ENCODE measurements at places on chromosomes 16 and 17.

DNA sequence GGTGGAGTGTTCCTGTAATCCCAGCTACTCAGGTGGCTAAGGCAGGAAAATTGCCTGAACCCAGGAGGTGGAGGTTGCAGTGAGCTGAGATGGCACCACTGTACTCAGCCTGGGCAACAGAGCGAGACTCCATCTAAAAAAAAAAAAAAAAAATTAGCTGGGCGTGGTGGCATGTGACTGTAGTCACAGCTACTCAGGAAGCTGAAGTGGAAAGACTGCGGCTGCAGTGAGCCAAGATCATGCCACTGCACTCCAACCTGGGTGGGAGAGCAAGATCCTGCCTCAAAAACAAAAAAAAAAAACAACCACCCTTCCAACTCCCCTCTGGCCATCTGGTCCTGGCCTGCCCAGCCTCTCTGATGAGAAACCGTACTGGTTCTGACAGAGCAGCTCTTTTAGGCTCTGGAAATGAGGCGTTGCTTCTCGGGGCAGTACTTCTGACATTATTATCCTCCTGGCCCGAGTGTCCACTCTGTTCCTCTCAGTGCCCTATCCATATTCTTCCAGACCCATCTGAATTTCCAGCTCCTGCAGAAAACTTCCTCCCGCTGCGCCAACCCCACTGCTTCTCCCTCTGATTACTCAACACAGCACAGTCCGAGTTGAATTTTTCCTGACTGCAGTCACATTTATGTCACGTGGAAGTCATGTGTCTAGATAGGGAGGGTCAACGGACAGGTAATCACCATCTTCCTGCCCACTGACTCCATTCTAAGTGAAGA, 13.3 kb downstream of the GGA2 start:
- no peak for DNase-seq

DNA sequence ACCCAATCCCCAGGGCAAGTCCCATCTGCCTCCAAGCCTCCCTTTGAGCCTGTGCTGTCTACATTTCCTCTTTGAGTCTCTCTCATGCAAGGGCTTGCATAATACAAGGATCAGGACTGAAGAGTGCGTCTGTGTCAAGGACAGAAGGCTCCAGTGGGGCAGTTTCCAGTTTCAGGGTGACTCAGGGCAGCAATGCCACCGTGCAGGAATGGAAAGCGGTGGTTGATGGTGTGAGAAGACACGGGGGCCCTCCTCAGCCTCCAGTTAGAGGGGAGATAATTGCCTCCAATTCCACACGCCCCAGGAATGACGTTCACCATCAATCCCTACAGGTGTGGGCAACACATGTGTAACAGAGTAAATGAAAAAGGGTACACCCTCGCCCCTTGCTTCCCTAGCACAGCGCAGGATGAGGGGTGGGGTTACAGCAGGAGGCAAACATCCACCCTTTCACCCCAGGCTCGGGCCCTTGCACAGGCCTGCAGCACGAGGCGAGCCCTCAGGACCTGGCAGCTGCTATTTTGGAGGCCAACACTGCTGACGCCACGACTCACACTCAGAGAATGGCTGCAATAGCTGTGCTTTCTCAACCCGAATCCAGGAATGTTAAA, 24.8 kb upstream of the SLC25A19 start:
- no peak for DNase-seq

- DNase-seq: no peak
Measured at GRCh38 chr17:66135896-66136295, 56.0 kb downstream of the CEP112 start.

- no peak for DNase-seq
Measured at GRCh38 chr16:4123616-4124300, 7.5 kb upstream of the ADCY9 start.

- no peak for DNase-seq
Measured at GRCh38 chr17:78108726-78109488, 19.6 kb downstream of the TMC6 start.

GRCh38 chr16:10521681-10522274, 58.6 kb downstream of the EMP2 start:
- peak; percentile 73 for DNase-seq

GRCh38 chr16:74100395-74101326, 196.0 kb upstream of the PSMD7 start:
- DNase-seq: peak; percentile 66

DNA sequence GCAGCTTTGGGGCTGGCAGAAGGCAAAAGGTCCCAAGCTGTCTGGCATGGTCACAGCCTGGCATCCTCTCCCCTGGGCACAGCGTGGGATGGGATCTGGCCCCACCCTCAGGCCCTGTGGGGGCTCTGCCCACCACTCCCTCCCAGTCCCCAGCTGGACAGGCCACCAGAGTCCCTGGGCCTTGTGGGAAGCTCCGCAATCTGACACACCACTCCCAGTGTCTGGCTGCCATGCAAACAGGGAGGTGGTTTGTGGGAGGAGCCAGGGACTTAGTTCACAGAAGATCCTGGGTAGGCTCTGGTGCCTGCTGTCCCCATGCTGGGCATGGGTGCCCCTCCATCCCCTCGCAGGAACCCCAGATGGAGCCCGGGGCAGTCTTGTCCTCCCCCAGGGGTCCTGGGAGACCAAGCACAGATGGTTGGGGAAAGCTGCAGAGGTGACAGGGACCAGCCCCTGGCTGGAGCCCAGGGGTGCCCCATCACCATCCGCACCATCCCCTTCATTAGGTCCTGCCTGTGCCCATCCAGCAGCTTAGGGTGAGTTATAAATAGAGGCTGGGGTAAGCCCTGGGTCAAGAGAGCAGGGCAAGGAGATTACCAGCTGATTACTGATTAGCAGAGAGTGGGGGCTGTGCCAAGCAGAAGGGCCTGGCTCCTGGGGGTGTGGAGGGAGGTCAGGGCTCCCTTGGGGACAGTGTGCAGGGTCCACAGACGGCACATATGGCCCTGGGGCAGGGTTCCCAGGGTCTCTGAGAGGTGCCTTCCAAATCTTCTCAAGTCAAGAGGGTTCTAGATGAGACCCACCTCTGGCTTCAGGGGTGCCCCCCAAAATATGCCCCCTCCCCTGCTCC, 6.2 kb downstream of the FSCN2 start:
- DNase-seq: no peak

DNA sequence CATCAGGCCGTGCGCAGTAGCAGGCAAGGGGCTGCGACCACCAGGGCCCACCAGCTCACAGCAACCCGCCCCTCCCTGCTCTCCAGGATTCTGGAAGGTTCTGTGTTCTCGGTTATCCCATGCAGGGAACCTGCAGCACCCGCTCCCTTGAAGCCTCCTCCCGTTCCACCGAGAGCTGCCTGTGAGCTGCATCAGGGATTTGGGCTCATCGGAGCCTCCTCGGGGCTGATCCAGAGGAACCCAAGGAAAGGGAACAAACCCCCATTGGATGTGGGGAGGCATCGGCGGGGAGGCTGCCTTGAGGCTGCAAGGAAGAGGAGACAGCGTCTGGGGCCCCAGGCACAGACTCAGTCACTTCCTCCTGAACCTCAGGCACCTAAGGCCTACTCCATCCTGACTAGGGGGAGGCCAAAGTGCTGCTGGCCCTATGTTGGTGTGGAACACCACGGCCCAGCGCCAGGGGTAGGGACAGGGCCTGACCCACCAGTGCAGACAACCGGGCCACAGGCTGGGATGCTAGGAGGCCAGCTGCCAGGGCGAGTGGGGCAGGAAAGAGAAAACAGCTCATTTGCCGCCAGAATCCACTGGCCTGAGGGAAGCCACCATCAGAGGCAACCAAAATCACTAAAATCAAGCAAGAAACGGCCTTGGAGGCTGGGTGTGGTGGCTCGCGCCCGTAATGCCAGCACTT, 14.4 kb upstream of the LGALS3BP start:
- DNase-seq: no peak

- no peak for DNase-seq
Measured at GRCh38 chr17:50505591-50506130, 2.6 kb upstream of the MYCBPAP start.

- DNase-seq: no peak
Measured at GRCh38 chr17:42135151-42135550, 12.5 kb downstream of the HSPB9 start.

DNA sequence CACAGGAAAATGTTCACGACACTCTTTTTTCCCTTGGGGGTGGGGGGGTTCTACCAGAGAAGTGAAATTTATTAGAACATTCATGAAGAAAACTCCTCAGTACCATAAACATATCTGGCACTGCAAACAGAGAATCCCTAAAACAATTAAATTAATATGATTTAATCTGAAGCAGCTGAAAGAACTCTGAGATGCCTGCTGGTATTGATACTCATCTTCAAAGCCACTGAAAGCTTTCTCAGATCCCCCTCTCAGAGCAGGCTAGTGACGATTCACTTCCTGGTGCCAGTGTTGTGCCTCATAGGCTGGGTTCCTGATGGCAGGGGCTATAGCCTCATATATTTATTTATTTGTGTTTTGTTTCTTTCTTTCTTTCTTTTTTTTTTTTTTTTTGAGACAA, 52.7 kb downstream of the MYH10 start:
- DNase-seq: no peak

- no peak for DNase-seq
Measured at GRCh38 chr16:84881702-84882521, 62.1 kb downstream of the CRISPLD2 start.

GRCh38 chr17:54900457-54901229, at the start of gene TOM1L1:
Gene TOM1L1 (plus strand): TSS chr17:54900852. CDS start chr17:54900866, 14 bp downstream.
- peak; percentile 79 for DNase-seq

- DNase-seq: no peak
Measured at GRCh38 chr17:53635444-53635843, 187.3 kb upstream of the KIF2B start.

DNA sequence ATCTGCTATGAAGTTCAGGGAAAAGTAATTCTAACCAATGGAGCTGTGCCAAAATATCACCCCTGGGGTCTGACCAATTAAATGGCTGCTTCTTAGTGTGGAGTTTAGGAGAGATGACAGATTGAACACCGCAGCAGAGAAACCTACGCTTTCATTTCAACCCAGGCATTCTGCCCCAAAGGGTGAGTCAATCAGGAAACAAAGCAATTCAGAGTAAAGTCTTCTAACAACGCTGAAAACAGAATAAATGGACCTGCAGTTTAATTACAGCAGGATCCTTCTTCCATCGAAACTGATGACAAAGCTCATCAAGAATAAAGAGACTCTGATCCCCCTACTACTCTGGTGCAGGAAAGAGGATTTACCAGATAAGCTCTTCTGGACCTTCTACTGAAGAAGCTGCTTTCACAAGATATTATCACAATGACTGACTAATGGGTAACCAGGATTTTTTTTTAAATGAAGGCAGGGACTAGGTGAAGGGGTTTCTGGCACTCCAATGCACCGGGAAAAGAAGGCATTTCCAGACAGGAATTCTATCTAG, 16.7 kb downstream of the RFFL start:
- DNase-seq: peak; percentile 41

DNA sequence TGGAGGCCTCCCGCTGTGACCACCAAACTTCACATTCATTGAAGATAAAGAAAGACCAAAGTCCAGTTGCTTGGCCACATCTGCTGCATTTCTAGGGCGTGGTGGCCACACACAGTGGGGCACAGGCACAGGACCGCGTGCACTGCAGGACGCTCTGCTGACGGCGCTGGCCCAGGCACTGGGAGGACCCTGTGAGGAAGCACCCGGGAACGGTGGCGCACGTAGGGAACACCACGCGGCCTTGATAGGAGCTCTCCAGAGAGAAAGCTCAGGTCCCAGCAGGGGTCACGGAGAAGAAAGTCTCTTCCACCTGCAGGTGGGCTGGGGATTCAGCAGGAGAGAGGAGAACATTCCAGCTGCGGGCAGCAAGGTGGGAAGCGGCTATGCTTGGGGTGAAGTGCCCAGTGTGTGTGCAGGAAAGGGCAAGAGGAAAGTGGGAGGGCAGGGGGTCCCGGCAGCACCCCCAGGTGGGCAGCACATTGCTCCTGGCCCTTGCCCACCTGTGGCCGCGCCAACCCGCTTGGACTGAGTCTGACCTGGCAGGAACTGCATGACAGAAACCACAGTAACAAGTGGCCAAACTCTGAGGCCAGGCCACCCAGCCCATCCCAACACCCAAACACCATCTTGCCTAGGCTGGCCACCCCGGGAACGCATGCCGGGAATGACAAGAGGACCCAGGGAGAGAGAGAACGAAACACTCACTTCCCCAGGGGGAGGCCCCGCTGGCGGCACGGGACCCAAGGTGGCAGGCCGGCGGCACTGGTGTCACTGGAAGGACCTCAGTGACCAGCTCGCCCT, 32.8 kb downstream of the TBC1D16 start:
- DNase-seq: no peak

GRCh38 chr16:83470416-83470815, 337.4 kb upstream of the HSBP1 start:
- DNase-seq: no peak

DNA sequence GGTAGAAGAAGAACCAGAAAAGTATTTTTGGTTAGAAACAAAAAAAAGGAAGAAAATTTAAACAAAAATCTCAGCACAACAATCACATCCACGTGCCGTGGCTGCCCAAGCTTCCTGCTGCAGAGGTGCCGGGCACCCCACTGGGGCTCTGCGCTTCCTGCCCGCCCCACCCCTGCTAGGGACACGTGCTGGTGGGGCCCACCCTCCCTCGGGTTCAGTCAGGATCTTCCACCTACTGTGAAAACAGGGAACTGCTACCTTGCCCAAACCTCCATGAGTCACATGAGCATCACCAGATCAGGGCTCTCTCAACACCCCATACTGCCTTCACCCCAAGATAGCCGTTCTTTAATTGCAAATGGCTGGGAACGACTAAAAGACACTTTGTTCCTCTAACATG, 24.4 kb upstream of the CYTH1 start:
- DNase-seq: no peak

GRCh38 chr17:33152783-33153182, 140.3 kb downstream of the ASIC2 start:
- DNase-seq: no peak

- DNase-seq: no peak
Measured at GRCh38 chr16:7765079-7765550, 432.5 kb downstream of the RBFOX1 start.

- no peak for DNase-seq
Measured at GRCh38 chr16:12988071-12988470, 86.7 kb downstream of the SHISA9 start.

- no peak for DNase-seq
Measured at GRCh38 chr16:68948230-68948910, 105.0 kb downstream of the TANGO6 start.

- no peak for DNase-seq
Measured at GRCh38 chr16:23318639-23319038, 16.5 kb downstream of the SCNN1B start.

GRCh38 chr17:78769196-78769773, 12.8 kb downstream of the CYTH1 start:
- DNase-seq: no peak

GRCh38 chr16:82061861-82062525, 26.9 kb downstream of the HSD17B2 start:
- DNase-seq: no peak

DNA sequence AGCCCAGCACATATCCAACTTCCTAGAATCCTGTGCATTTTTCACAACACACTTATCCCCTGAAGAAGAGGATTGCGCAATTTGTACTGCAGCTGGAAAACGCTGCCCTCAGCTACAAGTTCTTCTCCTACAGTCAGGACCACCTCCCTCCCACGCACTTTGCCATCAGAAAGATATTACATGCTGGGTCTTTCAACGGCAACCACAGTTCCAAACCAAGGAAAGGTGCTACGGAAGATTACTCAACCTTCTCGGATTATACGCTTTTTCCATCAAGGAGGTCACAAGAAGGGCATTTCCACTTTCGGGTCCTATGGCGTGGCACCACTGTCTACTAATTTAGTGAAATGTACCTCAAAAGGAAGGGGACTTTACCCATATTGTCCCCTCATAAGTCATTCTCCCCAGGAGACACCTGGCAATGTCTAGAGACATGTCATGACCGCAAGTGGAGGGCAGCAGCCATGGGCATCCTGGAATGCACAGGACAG, 35.2 kb downstream of the USP7 start:
- DNase-seq: no peak
